ENCODE measurements at places on chromosomes 1 and 21.
A peak's percentile ranks its signal among the peaks of the same experiment; 100 is the strongest.

DNA sequence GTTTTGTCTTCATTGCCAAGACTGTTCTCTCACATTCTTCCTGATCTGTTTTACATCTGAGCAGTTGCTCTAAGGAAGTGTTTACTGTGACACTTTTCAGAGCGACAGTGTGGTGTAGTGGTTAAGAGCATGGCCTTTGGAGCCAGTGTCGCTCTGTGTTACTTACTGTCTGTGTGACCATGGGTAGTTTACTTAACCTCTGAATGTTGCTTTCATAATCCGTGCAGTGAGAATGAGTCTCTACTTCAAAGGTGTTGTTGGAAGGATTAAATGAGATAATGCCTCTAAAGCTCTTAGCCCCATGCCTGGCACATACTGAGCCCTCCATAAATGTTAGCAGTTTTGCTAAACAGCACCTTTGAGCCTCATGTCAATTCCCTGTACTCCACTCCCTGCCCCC lies 35.9 kb upstream of the ZFP69B start:
- no peak for DNase-seq

- DNase-seq, result no peak
These were observed 138.3 kb upstream of the DUSP10 start for GRCh38 chr1:221880182-221880581.

DNA sequence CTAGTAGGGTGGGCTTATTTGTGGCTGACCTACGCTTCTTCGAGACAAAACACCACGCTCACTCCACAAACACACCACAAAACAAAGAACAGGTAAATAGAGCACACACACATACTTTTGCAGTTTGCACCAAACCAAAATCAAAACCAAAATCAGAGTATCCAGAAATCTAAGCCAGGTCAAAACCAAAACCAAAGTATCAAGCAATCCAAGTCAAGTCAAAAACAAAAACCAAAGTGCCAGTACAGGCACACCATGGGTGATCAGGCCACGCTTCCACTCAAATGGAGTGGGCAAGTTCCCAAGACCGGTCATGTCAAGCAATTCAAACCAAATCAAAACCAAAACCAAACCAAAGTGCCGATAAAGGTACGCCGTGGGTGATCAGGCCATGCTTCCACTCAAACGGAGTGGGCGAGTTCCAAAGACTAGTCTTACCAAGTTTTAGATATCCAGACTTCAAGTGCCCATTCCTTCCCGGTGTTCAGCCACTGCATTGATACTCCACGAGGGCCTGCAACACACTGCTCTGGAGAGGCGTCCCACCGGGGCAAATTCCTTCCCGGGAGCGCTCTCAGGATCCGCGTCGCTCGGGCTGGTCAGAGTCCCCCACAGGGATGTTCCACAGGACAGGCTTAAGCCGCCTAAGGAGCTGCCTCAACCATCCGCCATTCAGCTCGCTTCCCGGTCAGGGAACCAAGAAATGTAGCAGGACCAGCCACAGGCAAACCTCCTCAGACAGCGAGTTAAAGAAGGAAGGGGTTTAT lies 169.1 kb downstream of the CDC7 start:
- no peak for DNase-seq

DNA sequence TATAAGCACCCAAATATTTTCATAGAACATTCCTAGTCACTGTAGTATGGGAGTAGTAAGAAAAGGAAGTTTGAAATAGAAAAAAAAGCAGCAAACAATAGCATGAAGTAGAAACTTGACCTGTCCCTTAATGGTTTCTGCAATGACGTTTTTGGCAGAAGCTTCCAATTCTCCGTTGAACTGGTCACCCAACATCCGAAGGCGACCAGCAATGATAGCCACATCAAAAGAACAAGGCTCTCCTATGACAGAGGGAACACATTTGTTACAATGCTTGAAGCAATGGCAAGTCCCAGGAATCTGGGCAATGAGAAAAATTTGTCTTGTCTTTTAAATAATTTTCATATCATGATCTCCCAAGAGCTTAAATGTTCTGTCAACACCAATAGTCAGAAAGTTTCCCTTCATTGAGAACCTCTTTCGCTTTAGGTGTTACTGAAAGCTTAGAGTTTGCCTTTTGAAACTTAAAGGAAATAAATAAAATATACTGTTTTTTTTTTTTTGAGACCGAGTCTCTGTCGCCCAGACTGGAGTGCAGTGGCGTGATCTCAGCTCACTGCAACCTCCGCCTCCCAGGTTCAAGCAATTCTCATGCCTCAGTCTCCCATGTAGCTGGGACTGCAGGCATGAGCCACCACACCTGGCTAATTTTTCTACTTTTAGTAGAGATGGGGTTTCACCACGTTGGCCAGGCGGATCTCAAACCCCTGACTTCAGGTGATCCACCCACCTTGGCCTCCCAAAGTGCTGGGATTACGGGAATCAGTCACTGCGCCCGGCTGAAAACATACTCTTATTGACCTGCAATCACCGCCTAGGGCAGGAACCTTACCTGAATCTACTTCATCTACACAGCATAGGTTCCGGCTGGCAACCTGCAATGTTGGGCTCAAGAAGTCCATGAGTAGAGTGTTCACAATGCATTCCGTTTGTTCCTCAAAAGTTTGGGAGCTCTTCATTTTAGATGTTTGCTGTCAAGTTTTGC lies 672 bp downstream of the BCL2L15 start:
- no peak for DNase-seq

DNA sequence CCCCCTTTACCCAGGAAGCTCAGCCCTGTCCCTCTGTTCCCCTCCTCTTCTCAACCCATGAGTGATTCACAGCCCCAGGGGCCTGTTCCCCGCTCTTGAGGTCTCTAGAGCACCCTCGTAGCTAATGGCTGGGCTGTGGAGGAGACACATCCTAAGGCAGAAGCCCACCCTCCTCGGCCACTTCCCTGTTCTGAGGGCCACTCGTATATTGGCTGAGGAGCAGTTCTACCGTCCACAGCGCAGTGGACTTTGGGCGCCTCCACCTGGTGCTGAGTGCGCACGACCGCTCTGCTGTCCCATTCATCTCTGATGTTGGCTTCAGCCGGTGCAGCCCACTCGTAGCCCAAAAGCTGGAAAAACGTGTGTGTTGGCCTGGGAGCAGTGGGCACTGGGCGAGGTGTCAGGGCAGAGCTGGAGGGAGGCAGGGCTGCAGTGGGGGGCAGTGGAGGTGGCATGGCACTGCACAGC lies 24.5 kb upstream of the PKP1 start:
- DNase-seq, result no peak

- DNase-seq, result no peak
These were observed 75.2 kb downstream of the PTPRU start for GRCh38 chr1:29311352-29312030.

DNA sequence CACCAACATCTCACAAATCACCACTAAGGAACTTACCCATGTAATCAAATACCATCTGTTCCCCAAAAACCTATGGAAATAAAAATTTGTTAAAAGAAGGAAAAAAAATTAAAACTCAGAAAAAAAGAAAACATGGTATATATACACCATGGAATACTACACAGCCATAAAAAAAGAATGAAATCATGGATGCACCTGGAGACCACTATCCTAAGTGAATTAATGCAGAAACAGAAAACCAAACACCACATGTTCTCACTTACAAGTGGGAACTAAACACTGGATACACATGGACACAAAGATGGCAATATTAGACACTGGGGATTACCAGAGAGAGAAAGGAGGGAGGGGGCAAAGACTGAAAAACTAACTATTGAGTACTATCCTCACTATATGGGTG lies 50.4 kb downstream of the ZSWIM5 start:
- DNase-seq, result no peak

GRCh38 chr1:8170059-8170835 lies 144.1 kb upstream of the ERRFI1 start:
- DNase-seq, result no peak

DNA sequence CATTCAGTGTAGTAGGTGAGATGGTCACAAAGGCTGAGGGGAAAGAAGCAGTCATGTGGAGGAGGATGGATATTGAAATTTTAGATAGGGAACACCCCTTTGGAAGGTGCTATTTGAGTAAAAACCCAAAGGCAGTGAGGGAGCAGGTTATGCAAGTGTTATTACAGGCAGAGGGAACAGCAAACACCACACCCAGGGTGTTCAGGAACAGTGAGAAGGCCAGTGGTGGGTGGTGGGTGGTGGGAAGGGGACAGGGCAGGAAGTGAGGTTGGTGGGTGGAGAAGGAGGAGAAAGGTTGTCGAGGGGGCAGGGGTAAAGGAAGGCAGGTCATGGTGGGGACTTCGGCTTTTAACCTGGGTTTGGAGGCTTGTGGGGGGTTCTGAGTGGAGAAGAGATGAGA lies 39.2 kb upstream of the SCMH1 start:
- DNase-seq, result no peak

- DNase-seq, result no peak
These were observed 4.3 kb downstream of the PRMT2 start for GRCh38 chr21:46639489-46640386.

GRCh38 chr1:72650843-72651435 lies 368.6 kb upstream of the NEGR1 start:
- no peak for DNase-seq

GRCh38 chr1:154081386-154082126 lies 73.3 kb downstream of the NUP210L start:
- DNase-seq, result no peak

DNA sequence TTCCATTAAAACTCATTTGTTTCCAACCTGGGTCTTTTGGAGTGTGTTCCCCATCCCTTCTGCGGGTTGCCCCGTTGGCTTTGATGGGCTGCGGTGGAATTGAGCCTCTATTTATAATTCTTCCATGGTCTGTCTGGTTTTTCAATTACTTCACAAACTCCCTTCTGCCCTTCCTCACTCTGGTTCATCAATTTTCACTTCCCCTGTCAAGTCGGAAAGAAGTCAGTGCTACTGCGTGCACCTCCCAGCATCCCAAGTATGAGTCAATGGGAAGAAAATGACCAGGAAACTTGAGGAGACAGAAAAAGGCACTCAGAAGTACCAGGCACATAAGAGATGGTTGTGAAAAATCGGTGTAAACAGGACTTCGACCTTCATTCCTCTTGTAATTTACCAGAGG lies 126.2 kb downstream of the KAZN start:
- no peak for DNase-seq

DNA sequence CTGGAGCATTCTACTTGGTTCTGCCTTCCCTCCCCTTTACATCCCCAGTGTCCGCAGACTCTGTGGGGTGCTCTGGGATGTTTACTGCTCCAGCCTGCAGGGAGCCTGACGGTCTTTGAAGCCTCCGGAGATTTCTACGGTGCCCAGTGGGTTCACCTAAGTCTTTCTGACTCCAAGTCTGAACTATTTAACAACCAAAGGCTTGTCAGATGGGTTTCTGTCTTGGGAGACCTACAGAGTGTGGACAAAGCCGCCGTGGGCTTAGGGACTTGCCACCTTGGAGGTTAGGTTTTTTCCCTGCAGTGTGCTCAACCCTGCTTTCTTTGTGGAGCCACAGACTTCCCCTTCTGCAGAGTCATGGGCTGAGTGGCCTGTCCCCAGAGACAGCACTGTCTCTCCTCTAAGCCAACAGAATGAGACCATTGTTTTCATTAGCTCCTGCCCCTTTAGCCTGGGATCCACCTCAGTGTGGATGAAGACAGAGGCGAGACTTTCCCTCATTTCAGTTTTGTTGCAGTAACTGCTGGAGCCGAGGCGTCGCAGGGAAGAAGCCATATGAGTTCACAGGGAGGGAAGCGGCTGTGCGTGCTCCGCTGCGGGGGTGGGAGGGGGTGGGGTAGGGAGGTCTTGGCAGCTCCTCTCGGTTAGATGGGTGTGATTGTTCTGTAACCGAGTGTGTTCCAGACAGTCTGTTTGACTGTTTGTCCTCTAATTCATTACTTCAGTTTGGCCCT lies 120.7 kb downstream of the CNIH3 start:
- no peak for DNase-seq

- DNase-seq, result no peak
These were observed 82.3 kb upstream of the SYT6 start for GRCh38 chr1:114235960-114236359.

GRCh38 chr21:44454747-44455523 lies at the start of gene LRRC3:
LRRC3 (plus strand) TSS chr21:44455510; CDS start chr21:44456645, 1,135 bp downstream.
- peak; percentile 89 for DNase-seq

GRCh38 chr1:193270996-193271395 lies 84.6 kb upstream of the B3GALT2 start:
- DNase-seq, result no peak

GRCh38 chr1:238582816-238583215 lies 692.1 kb upstream of the ZP4 start:
- no peak for DNase-seq

DNA sequence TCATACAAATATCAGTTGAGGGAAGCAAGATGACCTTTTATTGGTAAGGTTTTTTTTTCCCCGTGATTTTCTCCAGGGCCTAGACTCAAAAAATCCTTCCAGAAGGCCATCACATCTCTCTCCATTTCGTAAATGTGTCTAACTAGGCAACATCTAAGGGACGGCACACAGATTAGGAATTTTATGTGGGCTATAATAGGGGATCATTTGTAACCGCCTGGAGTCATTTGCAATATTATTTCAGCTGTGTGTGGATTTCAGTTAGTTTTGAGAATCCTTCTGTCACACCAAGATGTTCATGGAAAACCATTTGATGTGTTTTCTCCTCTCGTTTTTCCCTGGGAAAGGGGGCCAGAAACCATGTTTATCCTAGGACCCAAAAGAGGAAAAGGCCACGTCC lies 63.1 kb downstream of the ATP5PO start:
- no peak for DNase-seq

DNA sequence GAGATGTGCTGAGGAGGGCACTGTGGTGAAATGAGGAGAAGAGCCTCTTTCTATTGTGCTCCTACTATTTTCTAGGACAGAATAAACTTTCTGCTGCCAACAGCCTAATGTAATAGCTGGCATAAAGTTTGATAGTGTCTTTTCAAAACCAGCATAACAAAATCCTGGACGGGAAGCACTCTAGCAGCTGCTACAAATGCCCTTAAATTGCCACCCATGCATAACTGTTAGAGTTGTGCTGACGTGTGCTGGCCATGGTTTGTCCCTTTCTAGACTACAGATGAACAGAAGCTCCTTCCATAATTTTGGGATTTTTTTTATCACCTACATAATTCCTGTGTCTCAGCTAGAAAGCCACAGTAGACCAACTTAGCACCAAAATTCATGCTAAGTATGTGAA lies 88.5 kb upstream of the DEPDC1 start:
- DNase-seq, result no peak

All from activated CD4-positive, alpha-beta T cell treated with anti-CD3 and anti-CD28 coated beads, Interleukin-2, amount 10 ng/mL, durations not matched to agents 7 days and 5 days (primary cell).